Aorta (tissue), 5 donors: ENCODE measurements at places on chromosomes 16 and 17. TPM values are rescaled to one million over a fixed set of nuclear protein-coding genes. Genes with fewer than 3 reads are reported as not detected.
A peak's percentile ranks its signal among the peaks of the same experiment; 100 is the strongest.

The CHP2 gene
- total RNA-seq, result not detected

The PPP1R27 gene
- not detected for total RNA-seq

The NFAT5 gene
- total RNA-seq, result 67.8 TPM

The PITPNC1 gene
- total RNA-seq, result 28.7 TPM

The ARL4D gene
- total RNA-seq, result 14.2 TPM

The QPRT gene
- total RNA-seq, result 1.6 TPM

The ASPHD1 gene
- total RNA-seq, result 0.39 TPM

The C16orf95 gene
- 2.2 TPM for total RNA-seq

DNA sequence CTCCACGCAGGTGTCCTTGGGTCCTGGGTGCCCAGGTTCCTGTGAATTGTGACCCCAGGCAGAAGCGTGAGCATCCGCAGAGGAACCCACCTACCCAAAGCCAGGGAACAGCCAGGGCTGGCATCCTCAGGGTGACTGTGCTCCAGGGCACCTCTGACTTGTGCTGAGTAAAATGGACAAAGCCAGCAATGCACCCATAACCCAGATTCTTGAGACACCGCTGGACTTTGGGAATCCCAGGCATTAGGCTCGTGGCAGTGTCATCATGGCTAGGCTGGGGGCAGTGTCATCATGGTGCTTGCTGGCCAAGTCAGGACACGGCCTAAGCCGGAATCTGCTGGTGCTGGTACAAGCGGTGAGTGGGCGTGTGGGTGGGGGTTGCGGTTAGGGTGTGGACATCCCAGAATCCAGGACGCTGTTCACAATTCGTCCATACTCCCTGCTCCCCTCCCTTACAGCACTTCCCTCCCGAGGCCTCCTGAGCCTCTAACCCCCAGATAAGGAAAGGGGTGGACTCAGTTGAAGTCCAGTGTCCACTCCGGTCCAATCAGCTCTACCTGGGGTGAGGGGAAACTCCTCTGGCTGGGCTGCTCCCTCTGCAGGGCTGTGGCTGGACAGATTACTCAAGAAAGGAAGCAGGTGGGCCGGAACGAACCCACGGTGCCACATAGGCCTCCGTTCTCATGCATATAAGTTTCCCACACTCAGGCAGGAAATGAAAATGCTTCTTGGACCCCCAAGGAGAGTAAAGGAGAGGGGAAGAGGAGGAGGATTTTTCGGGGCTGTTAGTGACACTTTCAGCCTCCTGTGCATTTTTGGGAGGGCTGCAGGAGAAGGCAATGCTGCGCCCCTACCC, 138.9 kb downstream of the SEC14L1 start:
- H3K27ac ChIP-seq, result no peak overlapping the region
- no peak overlapping the region for H3K4me3 ChIP-seq
- no peaks in the 10 kb centered on the region for H3K27me3 ChIP-seq
- DNase-seq, result no peak
- no peaks in the 10 kb centered on the region for H3K36me3 ChIP-seq

GRCh38 chr16:1308036-1308976, 1.1 kb upstream of the UBE2I start:
- H3K4me3 ChIP-seq, result peak overlapping the region; percentile 41
- H3K27ac ChIP-seq, result no peak overlapping the region
- DNase-seq, result no peak
- H3K4me1 ChIP-seq, result peaks cover 2% of the 10 kb centered on the region
- H3K27me3 ChIP-seq, result no peaks in the 10 kb centered on the region
- H3K36me3 ChIP-seq, result no peaks in the 10 kb centered on the region

- no peaks in the 10 kb centered on the region for H3K36me3 ChIP-seq
- peak; percentile 39 for DNase-seq
- no peak overlapping the region for H3K4me3 ChIP-seq
- no peaks in the 10 kb centered on the region for H3K4me1 ChIP-seq
Observed at GRCh38 chr17:77890771-77891170, 67.7 kb upstream of the TNRC6C start.

DNA sequence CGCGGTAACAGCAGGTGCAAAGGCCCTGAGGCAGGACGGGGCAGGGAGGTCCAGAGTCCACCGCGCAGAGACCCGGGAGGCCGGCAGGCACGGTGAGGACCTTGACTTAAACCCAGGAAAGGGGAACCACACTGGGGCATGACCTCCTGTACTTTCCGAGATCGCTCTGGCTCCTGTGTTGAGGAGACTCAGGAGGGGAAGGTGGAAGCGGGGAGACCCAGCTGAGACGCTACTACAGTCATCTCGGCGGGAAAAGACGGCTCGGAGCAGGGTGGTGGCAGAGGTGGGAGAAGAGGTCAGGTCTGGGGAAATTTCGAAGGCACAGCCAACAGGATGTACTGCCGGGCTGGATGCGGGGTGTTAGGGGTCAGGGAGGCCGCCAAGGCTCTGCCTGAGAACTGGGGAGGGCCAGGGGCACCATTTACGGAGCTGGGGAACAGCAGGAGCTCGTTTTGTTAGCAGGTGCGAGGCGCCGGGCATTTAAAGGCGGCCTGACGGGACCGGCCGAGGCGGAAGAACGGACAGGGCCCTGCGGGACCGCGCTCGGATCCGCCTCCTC, 22.3 kb downstream of the NPTX1 start:
- no peaks in the 10 kb centered on the region for H3K36me3 ChIP-seq
- H3K4me3 ChIP-seq, result peak overlapping the region; percentile 48

GRCh38 chr17:11238705-11239104, 2.3 kb upstream of the SHISA6 start:
- H3K36me3 ChIP-seq, result no peaks in the 10 kb centered on the region
- H3K27me3 ChIP-seq, result no peaks in the 10 kb centered on the region
- no peak overlapping the region for H3K27ac ChIP-seq

- H3K27me3 ChIP-seq, result no peaks in the 10 kb centered on the region
- peak; percentile 79 for DNase-seq
- H3K4me3 ChIP-seq, result no peak overlapping the region
- H3K4me1 ChIP-seq, result no peaks in the 10 kb centered on the region
- no peaks in the 10 kb centered on the region for H3K36me3 ChIP-seq
- H3K27ac ChIP-seq, result no peak overlapping the region
Observed at GRCh38 chr16:80938004-80938878, 68.4 kb downstream of the CMC2 start.

DNA sequence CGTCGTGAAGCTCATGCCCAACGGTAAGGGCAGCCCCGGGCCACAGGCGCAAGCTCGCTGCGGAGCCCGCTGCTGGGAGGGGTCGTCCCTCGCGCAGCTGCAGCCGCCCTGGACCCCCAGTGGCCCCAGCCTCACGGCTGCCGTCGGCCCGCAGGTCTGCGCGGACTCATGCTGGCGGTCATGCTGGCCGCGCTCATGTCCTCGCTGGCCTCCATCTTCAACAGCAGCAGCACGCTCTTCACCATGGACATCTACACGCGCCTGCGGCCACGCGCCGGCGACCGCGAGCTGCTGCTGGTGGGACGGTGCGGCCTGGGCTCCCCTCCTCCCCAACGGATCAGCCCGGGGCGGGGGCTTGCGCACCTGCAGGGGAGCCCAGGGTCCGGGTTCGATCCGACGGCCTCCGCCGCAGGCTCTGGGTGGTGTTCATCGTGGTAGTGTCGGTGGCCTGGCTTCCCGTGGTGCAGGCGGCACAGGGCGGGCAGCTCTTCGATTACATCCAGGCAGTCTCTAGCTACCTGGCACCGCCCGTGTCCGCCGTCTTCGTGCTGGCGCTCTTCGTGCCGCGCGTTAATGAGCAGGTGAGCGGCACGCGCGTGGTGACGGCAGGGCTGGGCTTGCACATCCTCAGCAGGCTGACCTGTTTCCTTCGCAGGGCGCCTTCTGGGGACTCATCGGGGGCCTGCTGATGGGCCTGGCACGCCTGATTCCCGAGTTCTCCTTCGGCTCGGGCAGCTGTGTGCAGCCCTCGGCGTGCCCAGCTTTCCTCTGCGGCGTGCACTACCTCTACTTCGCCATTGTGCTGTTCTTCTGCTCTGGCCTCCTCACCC, 5.8 kb downstream of the SLC5A2 start:
- no peaks in the 10 kb centered on the region for H3K4me1 ChIP-seq
- no peak overlapping the region for H3K4me3 ChIP-seq
- no peaks in the 10 kb centered on the region for H3K27me3 ChIP-seq
- H3K36me3 ChIP-seq, result no peaks in the 10 kb centered on the region
- no peak overlapping the region for H3K27ac ChIP-seq

- no peaks in the 10 kb centered on the region for H3K4me1 ChIP-seq
- no peak overlapping the region for H3K4me3 ChIP-seq
- H3K36me3 ChIP-seq, result no peaks in the 10 kb centered on the region
- DNase-seq, result no peak
- H3K27ac ChIP-seq, result no peak overlapping the region
- H3K27me3 ChIP-seq, result no peaks in the 10 kb centered on the region
Observed at GRCh38 chr17:12104831-12105230, 84.2 kb downstream of the MAP2K4 start.

DNA sequence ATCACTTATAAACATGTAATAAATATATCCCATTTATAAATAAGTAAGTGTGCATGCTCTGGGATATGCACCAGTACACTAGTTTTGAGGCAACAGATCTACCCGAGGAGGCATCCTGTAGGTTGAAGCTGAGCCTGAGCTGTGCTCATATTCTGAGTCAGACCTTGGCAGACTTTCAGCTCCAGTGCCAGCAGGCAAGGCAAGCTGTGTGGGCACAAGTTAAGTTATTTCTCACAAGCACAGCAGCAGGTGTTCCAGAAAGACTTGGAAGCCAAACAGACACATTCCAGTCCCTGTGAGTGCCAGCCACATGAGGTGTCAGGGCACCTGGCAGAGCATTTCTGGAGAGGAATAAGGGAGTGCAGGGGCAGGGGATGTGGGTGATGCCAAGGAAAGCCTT, 1.3 kb upstream of the CLEC19A start:
- H3K4me3 ChIP-seq, result no peak overlapping the region
- no peaks in the 10 kb centered on the region for H3K27me3 ChIP-seq
- H3K4me1 ChIP-seq, result no peaks in the 10 kb centered on the region
- H3K36me3 ChIP-seq, result no peaks in the 10 kb centered on the region
- H3K27ac ChIP-seq, result no peak overlapping the region

DNA sequence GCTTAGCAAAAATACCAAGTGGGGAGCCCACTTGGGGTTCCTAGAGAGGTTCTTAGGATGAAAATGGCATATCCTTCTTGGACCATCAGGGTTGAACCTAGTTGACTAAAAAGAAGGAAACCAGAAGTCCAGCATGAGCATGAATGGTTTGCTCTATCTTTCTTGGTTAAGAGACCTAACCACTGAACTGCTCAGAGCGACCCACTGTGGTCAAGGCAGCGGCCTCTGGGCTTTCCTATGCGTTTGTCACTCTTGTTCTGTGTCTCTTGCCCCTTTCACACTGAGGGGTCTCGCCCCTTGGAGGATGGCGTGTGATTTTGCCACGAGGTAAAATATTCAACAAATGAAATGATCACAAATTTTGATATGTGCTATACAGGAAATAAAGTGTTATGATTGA, 526 bp upstream of the BORCS6 start:
- no peaks in the 10 kb centered on the region for H3K4me1 ChIP-seq
- H3K36me3 ChIP-seq, result no peaks in the 10 kb centered on the region
- H3K27ac ChIP-seq, result peak overlapping the region; percentile 2
- H3K27me3 ChIP-seq, result no peaks in the 10 kb centered on the region

- H3K27me3 ChIP-seq, result no peaks in the 10 kb centered on the region
- no peaks in the 10 kb centered on the region for H3K36me3 ChIP-seq
- H3K27ac ChIP-seq, result no peak overlapping the region
- H3K4me1 ChIP-seq, result no peaks in the 10 kb centered on the region
Observed at GRCh38 chr16:81693041-81693743, 85.9 kb upstream of the PLCG2 start.
